CD14-positive monocyte (primary cell): ENCODE measurements at places on chromosomes 12 and 14.

DNA sequence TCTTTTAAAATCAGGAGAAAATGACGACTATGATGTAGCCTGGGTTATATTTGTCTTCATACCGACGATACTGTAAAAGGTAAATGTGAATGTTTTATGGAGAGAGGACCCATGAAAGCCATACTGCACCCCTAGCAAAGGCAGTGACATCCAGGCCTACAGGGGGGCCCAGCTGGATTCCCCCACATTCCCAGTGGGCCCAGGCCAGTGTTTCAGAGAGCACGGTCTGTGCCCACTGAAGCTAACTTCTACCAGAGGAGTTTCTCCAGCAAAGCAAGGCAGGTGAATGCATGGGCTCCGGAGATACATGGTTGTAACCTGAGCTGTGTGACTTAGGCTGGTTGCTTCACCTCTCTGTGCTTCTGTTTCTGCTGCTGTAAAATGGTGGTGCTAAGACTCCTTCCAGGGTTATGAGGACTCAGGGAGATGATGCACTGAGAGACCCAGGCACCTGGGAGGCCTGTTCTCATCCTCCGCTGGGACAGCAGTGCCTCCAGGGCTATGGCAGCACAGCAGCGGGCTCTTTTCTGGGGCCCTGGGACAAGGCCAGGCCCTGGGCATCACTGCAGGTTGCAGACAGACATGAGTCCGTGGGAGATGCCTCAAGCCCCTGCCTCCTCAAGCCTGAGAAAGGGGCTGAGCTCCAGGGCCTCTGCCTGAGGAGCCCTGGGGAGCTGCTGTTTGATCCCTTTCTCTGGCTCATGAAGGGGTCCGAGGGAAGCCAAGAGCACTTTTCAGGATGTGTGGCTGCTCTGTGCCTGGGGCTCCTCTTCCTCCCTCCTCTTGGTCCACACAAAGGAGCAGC is 73.7 kb downstream of the SERPINA3 start:
- DNase-seq, result no peak
- H3K27ac ChIP-seq, result no peak overlapping the region
- no peaks in the 10 kb centered on the region for H3K36me3 ChIP-seq
- no peaks in the 10 kb centered on the region for H3K27me3 ChIP-seq

- no peak overlapping the region for H3K4me3 ChIP-seq
- DNase-seq, result no peak
- no peaks in the 10 kb centered on the region for H3K27me3 ChIP-seq
- H3K27ac ChIP-seq, result no peak overlapping the region
These were observed 247.3 kb downstream of the LRIG3 start for GRCh38 chr12:58673021-58673420.

GRCh38 chr12:81998761-81999378 is 239.7 kb upstream of the PPFIA2 start:
- H3K27ac ChIP-seq, result no peak overlapping the region
- no peaks in the 10 kb centered on the region for H3K36me3 ChIP-seq
- H3K4me1 ChIP-seq, result no peaks in the 10 kb centered on the region
- DNase-seq, result no peak
- no peak overlapping the region for H3K4me3 ChIP-seq
- no peaks in the 10 kb centered on the region for H3K27me3 ChIP-seq

GRCh38 chr14:49033131-49033530 is 553.0 kb downstream of the RPS29 start:
- no peaks in the 10 kb centered on the region for H3K27me3 ChIP-seq
- no peak for DNase-seq
- H3K36me3 ChIP-seq, result no peaks in the 10 kb centered on the region
- no peak overlapping the region for H3K4me3 ChIP-seq

DNA sequence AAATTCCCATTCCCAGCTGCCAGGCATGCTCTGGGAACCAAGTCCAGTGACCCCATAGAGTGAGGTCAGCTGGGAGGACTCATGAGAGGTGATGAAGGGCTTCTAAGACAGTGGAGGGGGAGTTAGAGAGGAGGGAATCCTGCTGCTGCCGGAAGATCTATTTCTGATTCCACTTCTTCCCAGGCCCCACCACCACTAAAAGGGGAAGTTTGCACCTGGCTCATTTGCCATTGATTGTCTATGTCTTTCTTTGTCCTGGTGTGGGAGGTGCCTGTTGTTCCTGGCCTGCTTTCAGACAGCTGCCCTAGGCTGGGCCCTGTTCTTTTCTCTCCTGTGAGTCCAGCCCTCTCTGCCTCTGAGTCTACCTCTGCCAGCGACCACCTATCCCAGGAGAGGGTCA is 3.0 kb upstream of the KRT6A start:
- H3K36me3 ChIP-seq, result no peaks in the 10 kb centered on the region
- no peak overlapping the region for H3K4me3 ChIP-seq
- H3K27ac ChIP-seq, result no peak overlapping the region
- H3K27me3 ChIP-seq, result no peaks in the 10 kb centered on the region

GRCh38 chr14:37585971-37586796 is 8.9 kb downstream of the FOXA1 start:
- no peaks in the 10 kb centered on the region for H3K4me1 ChIP-seq
- H3K4me3 ChIP-seq, result no peak overlapping the region
- H3K36me3 ChIP-seq, result no peaks in the 10 kb centered on the region
- peaks cover 97% of the 10 kb centered on the region for H3K27me3 ChIP-seq
- DNase-seq, result no peak

GRCh38 chr12:105369014-105369413 is 38.5 kb downstream of the C12orf75 start:
- no peaks in the 10 kb centered on the region for H3K27me3 ChIP-seq
- H3K27ac ChIP-seq, result no peak overlapping the region
- H3K36me3 ChIP-seq, result no peaks in the 10 kb centered on the region
- no peak for DNase-seq

GRCh38 chr12:70305794-70306193 is 60.3 kb upstream of the KCNMB4 start:
- no peaks in the 10 kb centered on the region for H3K27me3 ChIP-seq
- H3K4me1 ChIP-seq, result no peaks in the 10 kb centered on the region
- no peak overlapping the region for H3K4me3 ChIP-seq
- DNase-seq, result no peak
- H3K27ac ChIP-seq, result no peak overlapping the region
- H3K36me3 ChIP-seq, result peaks cover 3% of the 10 kb centered on the region

DNA sequence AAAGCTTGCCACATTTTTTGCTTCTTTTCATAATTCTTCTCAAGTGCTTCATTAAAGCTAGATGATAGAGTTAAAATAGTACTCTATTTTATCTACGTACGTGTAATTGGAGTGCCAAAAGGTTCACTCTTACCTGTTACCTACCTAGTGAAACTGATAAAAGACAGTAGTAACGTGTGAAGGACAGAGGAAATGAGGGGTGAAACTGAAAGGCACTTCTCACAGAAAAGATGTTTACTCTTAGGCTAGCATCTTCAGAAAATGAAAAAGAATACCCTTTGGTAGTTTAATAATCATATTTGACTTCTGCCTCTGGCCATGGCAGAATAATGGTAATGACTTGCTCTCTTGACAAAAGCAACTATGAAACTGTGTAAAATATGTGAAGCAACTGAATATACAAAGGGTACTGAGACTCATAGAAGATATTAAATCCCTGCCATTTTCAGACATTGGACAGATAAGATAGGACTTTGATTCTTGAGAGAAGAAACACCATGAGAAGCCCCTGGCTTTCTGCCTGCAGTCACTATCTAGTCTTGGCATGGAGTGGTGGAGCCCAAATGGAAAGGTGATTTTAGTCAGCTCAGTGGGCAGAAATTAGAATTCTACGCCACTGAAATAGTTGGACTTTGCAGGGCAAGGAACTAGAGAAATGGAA is 6.3 kb upstream of the EVL start:
- DNase-seq, result no peak
- peaks cover 4% of the 10 kb centered on the region for H3K4me1 ChIP-seq
- H3K27me3 ChIP-seq, result no peaks in the 10 kb centered on the region
- H3K36me3 ChIP-seq, result no peaks in the 10 kb centered on the region
- H3K27ac ChIP-seq, result no peak overlapping the region
- no peak overlapping the region for H3K4me3 ChIP-seq

DNA sequence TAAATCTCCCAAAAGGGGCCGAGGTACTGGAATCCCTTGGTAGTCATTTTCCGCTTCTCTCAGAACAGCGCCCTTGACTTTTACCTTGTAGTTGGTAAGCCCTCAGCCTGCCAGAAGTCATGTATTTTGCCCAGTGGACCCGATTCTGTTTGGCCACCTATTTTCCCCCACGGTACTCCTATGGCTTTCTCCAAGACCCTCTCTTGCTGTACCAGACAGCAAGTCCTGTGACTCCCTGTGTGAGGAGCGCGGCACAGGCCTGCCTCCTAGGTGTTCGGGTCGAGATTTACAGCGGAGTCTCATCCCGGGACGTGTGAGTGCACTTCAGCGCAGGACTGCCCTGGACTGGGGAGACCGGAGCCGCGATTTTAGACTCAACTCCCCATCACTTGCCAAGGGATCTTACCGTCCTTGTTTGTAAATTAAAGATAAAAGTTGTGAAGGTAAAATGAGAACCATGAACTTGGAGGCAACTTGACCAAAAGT is 1.1 kb upstream of the MBD6 start:
- H3K27ac ChIP-seq, result peak overlapping the region; percentile 96
- H3K4me1 ChIP-seq, result peaks cover 61% of the 10 kb centered on the region
- no peak overlapping the region for H3K4me3 ChIP-seq
- DNase-seq, result no peak
- H3K36me3 ChIP-seq, result peaks cover 43% of the 10 kb centered on the region

DNA sequence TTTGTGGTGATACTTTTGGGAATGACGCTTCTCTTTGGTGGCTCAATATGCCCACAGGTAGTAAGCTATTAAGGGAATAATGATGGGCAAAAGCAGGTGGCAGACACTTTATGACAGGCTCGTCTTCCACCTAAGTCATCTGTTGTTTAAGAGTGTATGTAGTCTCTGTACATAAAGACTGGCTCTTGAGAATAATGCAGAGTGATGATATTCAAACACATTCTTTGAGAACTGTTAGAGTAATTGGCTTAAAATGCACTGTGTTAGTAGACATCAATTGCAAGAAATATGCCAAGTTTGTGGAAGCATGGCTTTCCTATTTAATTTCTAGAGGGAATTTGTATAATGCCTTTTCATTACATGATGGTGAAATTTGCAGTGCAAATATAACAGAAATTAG is 694.8 kb upstream of the MIS18BP1 start:
- H3K36me3 ChIP-seq, result no peaks in the 10 kb centered on the region
- no peaks in the 10 kb centered on the region for H3K4me1 ChIP-seq
- no peak overlapping the region for H3K27ac ChIP-seq
- H3K27me3 ChIP-seq, result no peaks in the 10 kb centered on the region
- H3K4me3 ChIP-seq, result no peak overlapping the region

DNA sequence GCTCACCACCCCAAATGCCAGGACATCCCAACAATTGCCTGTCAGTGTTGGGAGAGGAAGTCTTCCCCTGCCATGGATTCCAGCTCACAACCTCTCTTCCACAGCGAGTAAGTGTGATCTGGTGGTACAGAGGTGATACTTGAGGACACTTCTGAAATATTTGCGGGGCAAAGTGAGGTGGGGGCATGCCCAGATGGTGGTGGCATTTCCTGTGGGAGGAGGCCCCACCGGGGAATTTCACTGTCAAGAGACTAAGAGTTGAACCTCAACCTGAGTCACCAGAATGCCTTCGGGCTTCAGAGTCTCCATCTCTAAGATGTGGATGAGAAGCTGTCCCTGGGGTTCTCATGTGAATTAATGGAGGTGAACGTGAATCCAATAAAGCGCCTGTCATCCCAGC is 122.3 kb upstream of the RFLNA start:
- H3K36me3 ChIP-seq, result no peaks in the 10 kb centered on the region
- peaks cover 28% of the 10 kb centered on the region for H3K4me1 ChIP-seq
- H3K27me3 ChIP-seq, result no peaks in the 10 kb centered on the region
- H3K4me3 ChIP-seq, result no peak overlapping the region

DNA sequence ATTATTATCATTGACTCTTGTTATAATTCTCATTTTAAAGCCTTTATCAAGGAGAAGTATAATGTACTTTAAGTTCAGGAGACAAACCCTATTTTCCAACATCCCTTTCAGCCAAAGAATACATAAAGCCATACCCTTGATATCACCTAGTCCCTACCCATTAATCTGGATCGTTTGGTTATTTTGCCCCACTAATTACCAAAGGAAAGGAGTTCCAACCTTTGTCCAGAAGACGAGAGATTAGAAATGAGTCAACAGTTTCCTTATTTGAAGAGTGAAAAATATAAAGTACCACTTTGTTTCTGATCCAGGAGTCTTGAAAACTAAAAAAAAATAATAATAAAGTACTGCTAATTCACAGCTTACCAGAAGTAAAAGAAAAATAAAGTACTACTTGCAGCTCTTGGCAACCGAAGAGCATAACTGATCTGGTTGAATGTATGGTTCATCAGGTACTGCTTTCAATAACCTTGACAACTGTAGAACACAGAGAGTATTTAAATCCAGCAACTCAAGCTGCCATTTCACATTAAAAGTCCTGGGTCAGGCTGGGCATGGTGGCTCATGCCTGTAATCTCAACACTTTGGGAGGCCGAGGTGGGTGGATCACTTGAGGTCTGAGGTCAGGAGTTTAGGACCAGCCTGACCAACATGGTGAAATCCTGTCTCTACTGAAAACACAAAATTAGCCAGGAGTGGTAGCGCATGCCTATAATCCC is 33.7 kb downstream of the LIMA1 start:
- no peaks in the 10 kb centered on the region for H3K36me3 ChIP-seq
- H3K4me1 ChIP-seq, result peaks cover 3% of the 10 kb centered on the region
- no peaks in the 10 kb centered on the region for H3K27me3 ChIP-seq
- no peak overlapping the region for H3K27ac ChIP-seq
- H3K4me3 ChIP-seq, result no peak overlapping the region
- DNase-seq, result no peak

- no peak overlapping the region for H3K4me3 ChIP-seq
- H3K27ac ChIP-seq, result no peak overlapping the region
- DNase-seq, result peak; percentile 67
- no peaks in the 10 kb centered on the region for H3K27me3 ChIP-seq
- no peaks in the 10 kb centered on the region for H3K36me3 ChIP-seq
- no peaks in the 10 kb centered on the region for H3K4me1 ChIP-seq
These were observed 23.6 kb downstream of the HSP90AA1 start for GRCh38 chr14:102063109-102063807.

DNA sequence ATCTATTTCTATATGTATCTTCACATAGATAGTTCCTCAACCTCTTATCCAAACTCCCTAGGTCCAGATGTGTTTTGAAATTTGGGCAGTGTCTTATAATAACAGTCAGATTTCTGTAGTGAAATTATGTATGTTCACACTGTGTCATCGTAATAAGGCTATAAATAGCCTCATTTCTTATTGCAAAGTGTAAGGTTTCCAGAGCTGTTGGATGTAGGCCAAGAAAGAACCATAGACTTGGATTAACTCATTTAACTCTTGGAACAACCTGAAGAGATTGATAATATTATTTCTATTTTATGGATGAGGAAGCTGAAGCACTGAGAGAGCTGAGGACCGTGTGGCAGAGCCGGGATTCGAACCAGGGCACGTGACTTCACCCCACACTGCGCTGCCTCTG is 49.0 kb upstream of the PIWIL1 start:
- H3K27ac ChIP-seq, result no peak overlapping the region
- no peaks in the 10 kb centered on the region for H3K27me3 ChIP-seq
- H3K4me1 ChIP-seq, result no peaks in the 10 kb centered on the region
- H3K36me3 ChIP-seq, result no peaks in the 10 kb centered on the region

DNA sequence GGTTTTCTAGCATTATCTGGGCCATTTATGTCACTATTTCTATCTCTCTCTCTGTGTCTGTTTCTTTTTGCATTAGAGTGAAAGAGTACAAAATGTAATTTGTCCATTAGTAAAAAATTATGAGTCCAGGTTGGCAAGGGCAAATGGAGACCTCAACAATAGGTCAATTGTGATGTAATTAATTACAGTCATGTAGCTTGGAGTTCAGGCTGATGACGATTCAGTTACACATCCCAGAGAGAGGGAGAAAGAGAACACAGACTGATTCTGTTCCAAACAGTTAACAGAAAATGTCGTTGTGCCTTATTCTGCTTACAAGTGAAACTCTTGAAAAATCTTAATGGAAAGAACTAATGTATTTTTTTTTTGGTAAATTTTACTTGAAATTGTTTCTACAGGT is 83.3 kb downstream of the ATXN7L3B start:
- no peaks in the 10 kb centered on the region for H3K4me1 ChIP-seq
- H3K36me3 ChIP-seq, result no peaks in the 10 kb centered on the region
- H3K4me3 ChIP-seq, result no peak overlapping the region
- DNase-seq, result no peak
- H3K27ac ChIP-seq, result no peak overlapping the region
- H3K27me3 ChIP-seq, result no peaks in the 10 kb centered on the region
